ENCODE measurements at places on chromosomes 11 and 22.
A peak's percentile ranks its signal among the peaks of the same experiment; 100 is the strongest.

- no peak for DNase-seq
These were observed 14.6 kb downstream of the NAV2 start for GRCh38 chr11:19727246-19727645.

DNA sequence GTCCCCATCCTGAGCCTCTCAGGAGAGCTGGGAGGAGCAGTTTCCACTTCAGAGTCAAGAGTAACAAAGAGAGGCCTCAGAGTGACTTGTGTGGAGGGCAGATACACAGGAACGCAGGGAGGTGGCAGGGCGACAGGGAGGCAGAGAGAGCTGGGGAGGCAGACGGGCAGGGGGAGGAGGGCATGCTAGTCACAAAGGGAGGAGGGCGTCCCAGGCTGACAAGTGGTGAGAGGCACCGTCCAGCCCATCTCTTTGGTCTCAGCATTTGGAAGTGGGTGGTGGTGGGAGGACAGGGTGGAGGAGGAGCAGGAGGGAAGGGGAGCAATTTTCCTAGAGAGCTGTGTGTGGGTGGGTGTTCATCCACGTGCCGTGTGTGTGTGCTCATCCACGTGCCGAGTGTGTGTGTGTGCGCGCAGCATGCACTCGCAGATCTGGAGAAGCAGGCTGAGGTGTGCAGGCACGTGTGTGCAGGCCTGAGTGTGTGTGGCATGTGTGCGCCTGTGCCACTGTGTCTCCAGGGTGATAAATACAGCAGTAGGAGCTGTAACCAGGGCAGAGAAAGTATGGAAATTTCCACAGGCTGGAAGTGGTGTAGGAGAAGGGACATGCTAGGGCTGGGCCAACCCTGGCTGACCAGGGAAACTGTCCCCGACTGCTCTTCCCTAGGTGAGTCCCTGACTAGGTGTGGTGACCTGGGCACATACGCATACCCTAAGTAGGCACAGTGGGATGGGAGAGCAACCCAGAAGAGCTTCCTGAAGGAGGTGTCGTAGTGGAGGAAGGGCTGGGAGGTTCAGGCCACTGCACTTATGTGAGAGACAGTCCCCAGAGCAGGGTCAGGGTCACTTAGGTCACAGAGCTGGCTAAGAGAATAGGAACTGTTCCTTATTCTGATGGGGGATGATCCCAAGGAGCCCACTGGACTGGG lies 7.3 kb upstream of the PDE2A start:
- no peak for DNase-seq

- DNase-seq: peak; percentile 58
These were observed 43.0 kb upstream of the USP47 start for GRCh38 chr11:11798586-11799438.

GRCh38 chr11:57675176-57675941 lies 7.4 kb downstream of the ZDHHC5 start:
- no peak for DNase-seq

DNA sequence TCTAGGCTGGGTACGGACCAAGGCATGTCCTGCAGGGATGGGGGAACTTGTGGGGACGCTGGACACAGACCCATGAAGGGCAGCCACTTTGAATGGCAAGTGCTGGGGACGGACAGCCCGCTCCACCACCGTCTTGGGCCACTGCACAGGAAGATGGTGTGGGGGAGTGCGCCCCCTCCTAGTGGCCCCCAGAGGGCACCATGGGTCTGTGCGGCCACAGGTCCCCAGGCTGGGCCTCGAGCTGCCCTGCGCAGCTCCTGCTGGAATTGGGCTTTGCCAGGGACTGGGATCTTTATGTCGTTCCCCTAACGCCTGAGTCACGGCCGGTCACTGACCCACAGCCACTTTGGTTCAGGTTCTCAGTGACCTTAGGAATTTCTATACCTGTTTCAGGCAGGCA lies 44.4 kb downstream of the NAT10 start:
- DNase-seq: no peak

GRCh38 chr11:116086426-116086825 lies 582.2 kb upstream of the CADM1 start:
- DNase-seq: no peak

DNA sequence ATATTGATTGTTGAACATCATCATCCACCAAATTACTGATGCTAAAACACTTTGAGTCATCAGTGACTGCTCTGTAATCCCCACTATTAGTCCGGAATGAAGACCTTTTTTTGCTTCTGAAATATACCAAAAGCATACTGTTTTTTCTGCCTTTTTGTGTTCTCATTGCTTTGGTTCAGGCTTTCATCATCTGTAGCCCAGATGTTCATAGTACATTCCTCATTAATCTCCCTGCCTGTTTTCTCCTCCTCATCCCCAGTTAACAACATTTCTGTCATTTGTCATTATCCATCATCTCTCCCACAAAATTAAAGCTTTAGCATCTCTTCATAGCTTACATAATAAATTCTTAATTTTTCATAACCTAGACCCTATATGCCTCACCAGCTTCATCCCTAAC lies 9.2 kb downstream of the CEP57 start:
- DNase-seq: no peak

- DNase-seq: no peak
These were observed 727.1 kb downstream of the NELL1 start for GRCh38 chr11:21396342-21397008.

DNA sequence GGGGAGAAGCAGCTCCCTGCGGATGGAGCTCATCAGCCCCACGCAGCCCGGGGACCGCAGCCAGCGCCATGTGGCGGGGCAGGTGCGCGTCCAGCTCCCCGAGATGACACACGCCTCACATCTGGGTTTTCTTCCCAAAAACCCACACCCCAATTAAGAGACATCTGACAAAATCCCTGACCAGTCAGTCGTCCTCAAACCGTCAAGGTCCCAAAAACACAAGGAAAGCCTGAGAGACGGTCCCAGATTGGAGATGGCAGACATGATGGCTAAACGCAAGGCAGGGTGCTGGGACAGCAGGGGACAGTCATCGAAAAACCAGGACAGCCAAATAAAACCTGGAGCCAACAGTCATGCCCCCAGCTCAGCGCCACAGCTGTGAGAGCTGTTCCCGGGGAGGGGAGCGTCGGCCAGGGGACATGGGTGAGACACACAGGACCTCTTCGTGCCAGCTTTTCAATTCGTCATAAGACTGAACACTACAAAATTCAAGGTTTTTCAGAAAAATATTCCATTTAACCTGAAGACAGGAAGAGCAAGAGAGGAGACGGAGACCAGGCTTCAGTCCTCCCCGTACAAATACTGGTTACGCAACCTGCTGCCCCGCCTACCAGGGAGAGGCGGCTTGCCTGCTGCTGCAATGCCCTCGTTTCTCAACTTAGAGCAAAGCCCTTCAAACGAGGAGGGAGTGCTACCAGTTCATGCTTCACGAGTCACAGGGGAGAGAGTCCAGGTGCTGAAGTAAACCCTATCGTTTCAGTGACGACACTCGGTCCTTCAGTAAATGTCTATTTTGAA lies 10.5 kb downstream of the TOLLIP start:
- DNase-seq: no peak

DNA sequence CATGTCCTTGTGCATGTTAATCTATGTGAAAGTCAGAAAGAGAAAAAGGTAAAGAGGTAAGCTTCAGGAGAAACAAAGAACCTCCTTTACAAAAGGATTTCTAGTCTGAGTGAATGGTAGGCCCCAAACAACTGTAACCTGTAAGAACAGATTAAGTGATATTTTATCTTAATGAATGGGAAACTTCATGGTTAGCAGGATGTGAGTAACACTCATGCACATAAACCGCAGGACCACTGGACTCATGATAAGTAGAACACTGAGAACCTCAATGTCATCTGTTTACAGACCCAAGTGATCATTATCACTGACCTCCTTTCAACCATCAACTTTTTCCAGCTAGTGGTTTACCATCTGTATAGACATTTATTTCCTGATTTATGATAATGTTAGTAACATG lies 19.9 kb downstream of the OR8G5 start:
- no peak for DNase-seq

- DNase-seq: no peak
These were observed 7.2 kb upstream of the FLRT1 start for GRCh38 chr11:64028398-64029115.

- no peak for DNase-seq
These were observed 170.7 kb downstream of the CTTN start for GRCh38 chr11:70568814-70569617.

GRCh38 chr11:44928816-44929215 lies 21.9 kb downstream of the TP53I11 start:
- no peak for DNase-seq

DNA sequence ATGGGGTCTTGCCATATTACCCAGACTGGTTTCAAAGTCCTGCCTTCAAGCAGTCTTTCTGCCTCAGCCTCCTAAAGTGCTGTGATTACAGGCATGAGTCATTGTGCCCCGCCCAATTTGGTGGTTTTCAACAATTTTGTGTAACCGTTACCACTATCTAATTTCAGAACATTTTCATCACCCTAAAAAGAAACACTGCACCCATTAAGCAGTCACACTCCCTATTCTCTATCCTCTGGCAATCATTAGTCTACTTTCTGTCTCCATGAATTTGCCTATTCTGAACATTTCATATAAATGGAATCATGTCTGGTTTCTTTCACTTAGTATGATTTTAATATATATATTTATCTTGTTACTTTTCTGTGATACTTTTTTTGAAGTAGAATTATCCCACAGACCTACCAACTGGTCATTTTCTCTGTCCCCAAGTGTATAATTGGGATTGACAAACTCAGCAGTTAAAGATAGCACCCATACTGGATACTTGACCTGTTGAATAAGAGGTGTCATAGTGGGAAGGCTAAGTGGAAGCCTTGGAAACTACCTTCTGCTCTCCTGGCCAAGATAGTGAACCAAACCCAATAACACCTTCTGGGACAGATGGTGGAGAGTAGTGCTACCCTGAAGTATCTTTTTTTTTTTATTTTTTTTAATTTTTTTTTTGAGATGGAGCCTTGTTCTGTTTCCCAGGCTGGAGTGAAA lies 64.8 kb downstream of the STIM1 start:
- peak; percentile 36 for DNase-seq

- no peak for DNase-seq
These were observed 5.1 kb upstream of the CDKN1C start for GRCh38 chr11:2890466-2891294.

- DNase-seq: no peak
These were observed 1459.4 kb upstream of the TENM4 start for GRCh38 chr11:80900265-80900664.

DNA sequence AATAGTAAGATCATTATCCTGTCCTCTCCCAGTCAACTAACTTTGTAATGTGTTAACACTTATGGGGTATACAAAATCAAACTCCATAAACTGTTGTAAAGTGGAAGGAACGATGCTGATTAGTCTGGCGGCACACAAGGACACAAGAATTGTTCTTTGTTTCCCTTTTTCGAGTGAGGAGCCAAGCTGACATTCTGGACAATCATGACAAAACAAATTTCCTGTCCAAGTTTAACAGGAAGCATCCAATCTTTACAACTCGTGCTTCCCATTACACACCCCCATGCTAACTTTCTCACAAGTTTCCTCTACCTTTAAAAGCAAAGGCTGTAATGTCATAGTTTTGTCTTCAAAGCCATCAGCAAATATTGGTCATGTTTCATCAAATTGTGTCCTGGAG lies 20.4 kb upstream of the LDLRAD3 start:
- DNase-seq: no peak

DNA sequence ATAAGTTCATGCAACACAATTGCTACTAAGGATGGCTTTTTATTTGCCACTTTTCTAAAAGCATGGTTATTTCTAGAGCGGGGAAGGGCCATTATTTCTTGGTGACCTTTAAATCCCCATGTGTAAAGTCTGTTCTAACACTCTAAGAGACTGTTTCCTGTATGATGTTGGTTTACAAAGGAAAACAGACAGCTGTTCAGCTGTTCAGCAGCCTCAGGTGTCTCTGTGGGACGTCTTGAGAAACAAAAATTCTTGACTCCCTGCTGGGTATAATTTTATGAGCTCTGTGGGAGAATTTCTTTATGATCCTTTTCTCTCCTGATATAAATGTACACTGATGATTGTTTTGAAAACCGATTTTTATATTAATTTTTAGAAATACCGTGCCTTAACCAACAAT lies 13.9 kb downstream of the MUC15 start:
- DNase-seq: no peak

DNA sequence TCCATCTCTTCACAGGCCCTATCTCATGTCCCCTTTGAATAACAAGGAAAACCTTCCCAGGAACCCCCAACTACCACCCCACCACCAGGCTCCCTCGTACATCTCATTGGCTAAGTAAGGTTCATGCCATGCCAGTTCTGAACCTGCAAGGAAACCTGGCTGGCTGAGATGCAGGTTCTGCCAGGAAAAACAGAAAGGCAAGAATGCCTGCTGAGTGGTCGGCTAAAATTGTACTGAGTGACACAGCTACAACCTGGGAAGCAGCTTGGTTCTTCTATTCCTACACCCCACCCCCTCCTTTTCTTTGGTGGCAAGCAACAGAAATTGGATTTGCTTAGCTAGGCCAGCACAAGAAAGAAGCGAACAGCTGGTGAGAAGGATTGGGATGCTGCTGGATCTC lies 36.1 kb upstream of the TSPAN18 start:
- DNase-seq: no peak

DNA sequence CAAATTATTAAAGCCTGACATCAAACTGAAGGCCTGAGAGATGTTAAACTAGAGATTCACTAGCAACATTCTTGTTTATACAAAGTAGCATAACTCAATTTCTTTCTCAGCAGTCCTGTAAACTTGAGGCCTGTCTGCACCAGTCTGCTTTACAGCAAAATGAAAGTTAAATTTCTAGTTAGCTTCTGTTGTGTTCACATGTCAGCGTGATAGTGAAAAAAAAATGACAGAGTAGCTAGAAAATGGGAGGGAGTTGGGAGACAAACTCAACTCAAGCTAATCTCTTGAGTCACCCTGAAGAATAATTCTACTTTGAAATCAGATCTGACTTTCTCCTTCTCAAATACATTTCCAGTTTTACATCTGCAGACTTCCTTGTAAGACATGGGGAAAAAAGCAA lies 6.5 kb downstream of the RBFOX2 start:
- DNase-seq: no peak

DNA sequence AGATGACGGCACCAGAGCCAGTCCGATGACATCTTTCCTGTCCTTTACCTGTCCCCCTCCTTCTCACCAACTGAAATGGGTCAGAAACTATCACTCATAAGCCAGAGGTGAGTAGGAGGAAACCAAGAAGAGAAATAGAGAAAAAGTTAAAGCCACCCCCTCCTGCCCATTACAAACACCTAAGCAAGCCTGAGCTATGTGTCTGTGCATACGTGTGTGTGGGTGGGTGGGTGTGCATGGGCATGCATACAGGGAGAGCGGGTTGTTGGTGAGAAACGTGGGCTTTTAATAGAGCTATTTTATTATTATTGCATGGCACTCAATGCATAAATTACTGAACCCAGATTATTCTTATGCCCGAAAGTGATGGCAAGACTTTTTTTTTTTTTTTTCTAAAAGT lies 2.6 kb downstream of the PATE4 start:
- DNase-seq: no peak

GRCh38 chr11:9568161-9568853 lies 5.2 kb upstream of the WEE1 start:
- DNase-seq: no peak

All from activated T-helper 1 cell treated with anti-CD3 and anti-CD28 coated beads, Interleukin-2, amount 50 U/mL, for 16 hours (primary cell).